ENCODE measurements at places on chromosomes 3 and 15.
A peak's percentile ranks its signal among the peaks of the same experiment; 100 is the strongest.

DNA sequence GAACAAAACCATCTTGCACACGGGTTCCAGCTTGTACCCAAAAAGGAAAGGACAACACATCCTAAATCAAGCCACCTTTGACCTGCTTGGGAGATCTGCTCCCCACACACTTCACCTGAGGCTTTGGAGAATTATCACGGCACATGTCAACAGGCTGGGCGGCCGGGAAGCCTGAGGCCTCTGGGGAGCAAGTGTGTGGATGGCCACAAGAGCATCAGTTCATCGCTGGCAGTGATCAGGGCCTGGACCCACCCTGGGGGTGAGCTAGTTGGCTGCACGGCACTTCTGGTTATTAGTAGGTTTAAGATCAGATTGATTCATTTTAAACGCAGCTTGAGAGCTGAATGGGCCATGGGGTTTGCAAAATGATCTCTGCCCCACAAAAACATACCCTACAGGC is 108.5 kb downstream of the CHSY1 start:
- DNase-seq, result no peak

DNA sequence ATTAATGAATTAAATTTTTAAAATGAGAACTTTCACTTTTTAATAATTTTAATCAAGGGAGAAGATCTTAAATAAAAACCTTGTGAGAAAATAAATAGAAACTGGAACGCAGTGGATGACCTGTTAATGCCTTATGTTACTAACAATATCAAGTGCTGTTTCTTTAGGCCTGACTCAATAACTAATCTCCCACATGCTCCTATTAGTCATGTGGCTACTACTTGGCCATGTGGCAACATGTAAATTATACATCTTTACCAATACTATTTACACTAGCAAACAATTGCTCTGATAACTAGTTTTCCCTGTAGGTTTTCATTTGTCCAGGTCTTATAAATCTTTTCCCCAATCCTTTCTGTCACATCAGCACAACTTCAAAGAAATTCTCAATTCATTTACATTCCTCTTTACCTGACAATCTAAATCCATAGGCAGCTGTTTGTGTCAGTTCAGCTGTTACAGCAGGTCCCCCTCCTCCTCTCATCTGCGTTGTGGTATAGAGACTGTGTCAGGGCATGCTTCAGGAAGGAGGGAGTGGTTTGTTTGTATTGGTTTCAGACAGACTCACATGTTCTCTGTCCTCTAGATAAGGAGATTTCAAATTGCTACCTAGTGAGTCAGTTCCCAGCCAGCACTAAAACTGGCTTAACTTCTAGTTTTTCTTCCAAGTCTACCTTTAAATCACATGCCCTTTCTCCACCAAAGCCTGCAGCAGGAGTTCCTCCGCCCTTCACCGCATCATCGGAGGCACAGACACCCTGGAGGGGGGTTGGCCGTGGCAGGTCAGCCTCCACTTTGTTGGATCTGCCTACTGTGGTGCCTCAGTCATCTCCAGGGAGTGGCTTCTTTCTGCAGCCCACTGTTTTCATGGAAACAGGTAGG is 11.3 kb upstream of the C3orf52 start:
- peak; percentile 95 for DNase-seq

DNA sequence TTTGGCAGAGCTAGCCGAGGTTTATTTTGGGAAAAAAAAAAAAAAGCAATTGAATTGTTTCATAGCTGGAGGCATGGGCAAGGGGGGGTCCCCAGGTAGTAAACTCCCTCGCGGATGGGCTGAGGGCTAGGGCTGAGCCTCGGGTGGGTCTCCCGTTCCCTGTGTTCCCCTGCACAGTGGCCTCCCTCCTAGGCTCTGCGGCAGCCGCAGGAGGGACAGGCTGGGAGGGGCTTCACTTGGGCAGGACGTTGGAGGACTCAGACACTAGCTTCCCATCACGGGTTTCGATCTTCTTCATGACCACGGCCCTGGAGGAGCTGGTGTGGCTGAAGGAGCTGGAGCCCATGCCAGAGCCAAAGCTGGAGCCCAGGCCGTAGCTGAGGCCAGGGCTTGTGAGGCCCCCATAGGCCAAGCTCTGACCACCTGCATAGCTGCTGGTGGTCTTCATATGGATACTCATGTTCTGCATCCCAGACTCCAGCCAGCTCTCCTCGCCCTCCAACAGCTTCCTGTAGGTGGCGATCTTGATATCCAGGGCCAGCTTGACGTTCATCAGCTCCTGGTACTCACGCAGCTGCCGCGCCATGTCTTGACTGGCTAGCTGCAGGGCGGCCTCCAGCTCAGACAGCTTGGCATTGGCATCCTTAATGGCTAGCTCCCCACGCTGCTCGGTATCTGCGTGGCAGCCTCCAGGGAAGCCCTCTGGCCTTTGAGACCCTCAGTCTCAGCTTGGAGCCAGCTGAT is 64.0 kb upstream of the CDAN1 start:
- DNase-seq, result no peak

GRCh38 chr15:71118881-71119632 is 3.8 kb downstream of the THSD4 start:
- no peak for DNase-seq

DNA sequence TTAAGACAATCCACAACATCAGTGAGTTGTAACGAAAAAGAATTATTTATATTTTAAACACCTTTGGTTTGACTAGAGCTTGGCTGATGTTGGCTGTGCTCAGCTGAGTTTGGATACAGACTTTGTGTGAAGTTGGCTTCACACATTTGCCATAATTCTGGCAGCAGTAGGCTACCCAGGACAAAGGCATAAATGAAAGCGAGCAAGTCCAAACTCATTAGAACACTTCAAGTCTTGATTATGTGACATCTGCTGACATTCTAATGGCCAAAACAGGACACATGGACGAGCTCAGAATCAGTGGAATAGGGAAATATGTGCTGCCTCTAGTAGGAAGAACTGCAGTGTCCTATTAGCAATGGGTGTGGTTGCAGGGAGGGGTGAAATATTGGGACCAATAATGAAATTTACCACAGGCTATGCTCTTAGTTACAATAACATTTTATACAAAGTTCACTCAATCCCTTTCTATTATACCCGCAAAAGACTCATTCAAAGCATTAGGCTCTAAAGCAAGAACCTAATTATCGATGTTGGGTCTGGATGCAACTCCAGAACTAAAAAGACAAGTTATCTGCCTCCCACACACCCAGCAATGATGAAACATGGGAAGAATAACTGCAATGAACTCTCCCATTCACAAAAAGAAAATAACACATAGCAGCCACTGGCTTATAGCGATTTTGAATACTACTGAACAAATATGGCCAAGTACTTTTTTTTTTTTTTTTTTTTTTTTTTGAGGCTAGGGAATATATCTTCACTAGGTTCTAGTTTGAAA is 493.9 kb upstream of the RASGRP1 start:
- no peak for DNase-seq

- no peak for DNase-seq
Measured at GRCh38 chr3:186895406-186895805, 34.9 kb upstream of the ST6GAL1 start.

DNA sequence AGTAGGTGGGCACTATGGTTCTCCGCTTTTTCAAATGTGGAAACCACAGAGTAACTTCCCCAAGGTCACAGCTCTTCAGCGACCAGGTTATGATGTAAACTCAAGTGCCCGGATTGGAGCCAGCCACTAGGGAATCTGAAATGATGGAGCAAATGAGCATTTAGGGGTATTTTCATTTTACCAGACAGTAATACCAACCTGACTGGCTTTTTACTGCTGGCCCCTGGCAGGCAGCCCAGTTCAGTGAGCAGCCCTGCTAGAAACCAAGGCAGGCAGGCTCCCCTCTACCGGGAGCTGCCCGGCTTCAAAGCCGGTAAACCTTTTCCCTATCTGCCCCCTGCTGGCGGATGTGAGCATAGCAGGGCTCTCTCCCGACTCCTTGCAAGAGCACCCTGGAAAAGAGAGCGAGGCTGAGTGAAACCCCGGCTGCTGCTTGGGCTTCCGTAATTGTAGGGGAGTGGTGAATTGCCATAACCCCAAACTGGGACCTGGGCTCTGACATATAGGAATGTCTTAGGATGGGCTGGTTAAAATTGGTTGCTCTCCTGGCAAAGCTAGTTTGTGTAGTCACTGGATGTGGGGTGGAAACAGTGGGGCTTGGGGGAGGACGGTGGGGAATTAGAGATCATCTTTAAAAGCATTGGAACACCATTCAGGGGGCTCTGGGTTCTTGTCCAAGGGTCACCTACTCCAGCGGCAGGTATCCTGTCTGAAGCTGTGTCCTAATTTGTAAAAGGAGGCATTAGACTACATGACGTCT is 98.0 kb upstream of the TNFAIP8L3 start:
- DNase-seq, result peak; percentile 94

Data from cardiac fibroblast (primary cell).